Ascending aorta (tissue), 2 donors: ENCODE measurements at places on chromosomes 1 and 21.

- DNase-seq = no peak
These were observed 254.0 kb upstream of the RUNX1 start for GRCh38 chr21:35303085-35303484.

- DNase-seq = peak; percentile 71
These were observed 96.7 kb upstream of the TRABD2B start for GRCh38 chr1:48093696-48094528.

DNA sequence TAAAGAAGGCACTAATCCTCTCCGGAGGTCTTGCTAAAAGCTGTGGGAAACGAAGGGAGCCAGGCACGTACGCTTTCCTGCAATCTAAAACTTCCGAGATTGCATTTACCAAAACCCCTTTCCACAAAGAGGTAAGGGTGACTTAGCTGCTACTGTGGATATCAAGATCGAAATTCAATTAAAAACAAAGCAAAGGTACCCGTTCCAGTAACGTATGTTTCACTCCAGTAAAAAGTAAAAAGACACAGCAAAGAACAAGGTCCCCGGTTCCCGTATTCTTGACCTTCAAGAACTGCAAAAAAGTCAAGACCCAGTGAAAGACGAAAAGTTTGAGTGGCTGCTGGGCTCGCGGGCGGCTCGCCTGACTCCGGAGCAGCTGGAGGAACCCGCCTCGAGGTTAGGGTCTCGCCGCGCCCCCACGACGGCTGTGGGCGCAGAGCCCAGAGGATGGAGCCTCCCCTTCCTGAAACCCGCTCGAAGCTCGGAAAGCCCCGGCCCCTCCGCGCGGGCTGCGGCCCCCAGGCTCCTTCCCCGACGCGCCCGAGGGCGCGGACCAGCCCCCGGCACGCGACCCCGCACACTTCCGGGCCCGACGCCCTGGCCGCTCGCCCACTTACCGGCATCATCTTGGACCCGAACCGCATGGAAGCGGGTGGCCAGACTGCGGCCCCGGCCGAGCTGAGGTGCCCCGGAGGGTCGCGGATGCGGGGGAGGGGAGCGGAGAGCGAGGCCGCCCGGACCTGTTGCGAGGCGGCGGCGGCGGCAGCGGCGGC is 524 bp downstream of the TP53BP2 start:
- DNase-seq = peak; percentile 84

GRCh38 chr1:28037946-28038345 is 50.5 kb downstream of the EYA3 start:
- DNase-seq = no peak

DNA sequence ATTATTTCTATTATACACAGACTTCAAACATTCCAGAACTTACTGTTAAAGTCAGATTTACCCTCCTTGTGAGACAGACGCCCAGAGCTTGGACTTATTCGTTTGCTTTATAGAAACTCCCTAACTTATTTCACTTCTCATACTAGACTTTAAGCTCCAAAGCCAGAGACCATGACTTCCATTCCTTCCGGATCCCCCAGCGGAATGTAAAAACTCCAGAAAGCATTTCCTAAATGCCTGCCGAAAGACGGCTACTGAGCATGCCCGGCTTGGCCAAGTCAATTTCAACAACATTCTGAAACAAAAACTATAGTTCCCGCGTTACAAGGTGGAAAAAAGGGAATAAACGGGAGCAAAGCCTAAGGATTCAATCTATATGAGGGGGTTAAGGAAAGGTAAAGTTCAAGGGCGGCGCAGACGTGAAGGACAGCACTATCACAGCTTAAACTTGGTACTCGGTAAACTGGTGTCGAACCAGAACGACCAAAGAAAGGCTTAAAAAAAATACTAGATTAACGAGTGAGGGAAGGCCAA is 1.1 kb downstream of the USP48 start:
- DNase-seq = no peak

GRCh38 chr1:57307392-57308170 is 116.3 kb downstream of the DAB1 start:
- no peak for DNase-seq

DNA sequence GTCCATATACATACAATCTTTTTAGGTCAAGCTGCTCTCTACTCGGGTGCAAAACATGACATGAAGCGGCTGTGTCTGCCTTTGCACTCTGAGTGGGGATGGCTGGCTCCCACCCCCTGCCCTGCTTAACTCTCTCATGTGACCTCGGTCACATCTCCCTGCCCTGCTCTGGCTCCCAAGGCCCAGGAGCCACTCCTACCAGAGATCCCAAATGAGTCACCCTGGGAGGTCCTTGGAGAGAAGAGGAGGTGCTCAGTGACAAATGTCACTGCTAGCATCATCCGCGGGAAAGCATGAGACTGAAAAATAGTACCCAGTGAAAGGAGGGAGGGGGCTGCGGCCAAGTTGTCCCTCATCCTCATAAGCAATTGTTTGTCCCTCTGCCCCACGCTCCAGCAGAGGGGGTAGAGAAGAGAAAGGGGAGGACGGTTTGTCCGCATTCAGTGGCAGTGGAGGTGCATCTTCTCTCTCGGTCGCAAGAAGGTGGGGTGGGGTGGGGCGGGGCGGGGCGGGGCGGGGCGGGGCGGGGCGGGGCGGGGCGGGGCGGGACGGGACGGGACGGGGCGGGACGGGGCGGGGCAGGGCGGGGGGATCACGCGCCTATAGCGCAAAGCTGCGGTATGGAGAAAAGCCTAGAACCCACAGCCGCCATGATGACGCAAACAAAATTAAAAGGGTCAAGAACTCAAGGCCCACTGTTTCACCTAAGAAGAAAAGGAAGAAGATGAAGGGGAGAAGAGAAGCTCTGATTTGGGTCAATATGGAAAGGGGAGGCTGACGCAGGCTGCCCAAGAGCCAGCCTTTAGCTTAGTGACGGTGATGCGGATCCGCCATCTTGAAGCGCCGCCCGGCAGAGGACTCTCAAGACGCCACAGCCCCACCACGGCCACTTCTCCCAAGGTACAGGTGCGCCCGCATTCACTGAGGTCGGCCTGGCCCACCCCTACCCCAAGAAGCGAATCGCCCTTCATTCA is 66.2 kb downstream of the CD46 start:
- DNase-seq = no peak

- DNase-seq = peak; percentile 28
These were observed 462.7 kb downstream of the CAMTA1 start for GRCh38 chr1:7247791-7248548.

GRCh38 chr1:94031591-94031990 is 89.4 kb downstream of the ABCA4 start:
- no peak for DNase-seq

DNA sequence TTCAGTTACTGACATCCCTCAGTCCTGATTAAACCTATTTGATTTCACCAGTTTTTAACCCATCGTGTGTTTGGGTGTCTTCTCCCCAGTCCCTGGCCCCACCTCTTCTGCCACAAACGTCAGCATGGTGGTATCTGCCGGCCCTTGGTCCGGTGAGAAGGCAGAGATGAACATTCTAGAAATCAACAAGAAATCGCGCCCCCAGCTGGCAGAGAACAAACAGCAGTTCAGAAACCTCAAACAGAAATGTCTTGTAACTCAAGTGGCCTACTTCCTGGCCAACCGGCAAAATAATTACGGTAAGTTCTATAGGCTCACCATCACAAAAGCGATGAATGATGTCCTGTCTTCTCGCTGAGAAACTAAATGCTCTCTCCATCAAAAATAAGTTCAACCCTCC is 28.7 kb downstream of the NBPF3 start:
- no peak for DNase-seq

DNA sequence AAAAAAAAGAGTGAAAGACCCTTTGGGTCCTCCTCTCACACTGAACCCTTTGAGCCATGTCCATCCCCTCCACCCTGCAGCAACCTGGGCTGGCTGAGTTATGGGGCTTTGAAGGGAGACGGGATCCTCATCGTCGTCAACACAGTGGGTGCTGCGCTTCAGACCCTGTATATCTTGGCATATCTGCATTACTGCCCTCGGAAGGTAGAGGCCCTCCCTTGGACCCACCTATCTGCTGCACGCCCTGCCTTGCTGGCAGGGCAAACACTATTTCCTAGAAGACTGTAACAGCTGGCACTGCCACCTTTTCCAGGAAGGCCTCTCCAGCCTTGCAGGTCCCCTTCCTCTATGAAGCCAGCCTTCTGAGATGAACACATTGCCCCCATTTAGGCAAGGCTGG is 1.1 kb downstream of the SLC50A1 start:
- no peak for DNase-seq

- DNase-seq = no peak
These were observed 18.9 kb downstream of the SNAP47 start for GRCh38 chr1:227753999-227754711.

DNA sequence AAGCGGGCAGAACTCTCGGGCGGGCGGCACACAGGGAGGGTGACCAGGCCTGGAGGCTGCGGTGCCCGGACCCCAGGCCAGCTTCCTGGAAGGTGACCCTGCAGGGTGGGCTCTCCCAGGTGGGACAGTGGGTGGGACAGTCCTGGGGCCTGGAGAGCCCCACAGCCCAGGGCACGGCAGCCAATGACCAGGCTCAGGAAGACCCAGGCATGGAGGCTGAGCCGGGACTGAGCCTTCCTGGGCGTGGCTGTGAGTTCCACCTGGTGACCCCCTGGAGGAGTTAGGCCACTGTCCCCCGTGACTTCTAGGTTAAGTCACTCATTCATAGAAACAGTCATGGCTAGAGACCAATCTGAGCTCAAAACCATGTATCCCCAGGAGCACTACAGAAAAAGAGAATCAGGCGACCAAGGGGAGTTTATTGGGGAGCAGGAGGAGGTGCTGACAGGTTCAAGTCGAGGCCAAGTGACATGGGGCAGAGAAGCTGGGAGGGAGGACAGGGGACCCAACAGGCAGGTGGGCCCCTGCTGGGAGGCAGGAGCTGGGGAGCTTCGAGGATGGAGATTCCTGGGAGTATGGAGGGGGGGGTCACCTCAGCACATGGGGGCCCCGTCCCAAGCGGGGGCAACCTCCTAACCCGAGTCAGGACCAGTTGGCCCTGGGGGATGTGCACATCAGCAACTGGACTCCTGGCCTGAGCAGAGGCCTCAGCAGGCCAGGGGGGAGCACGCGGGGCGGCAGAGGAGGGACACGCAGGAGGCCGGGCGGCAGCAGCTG is 1.2 kb downstream of the KRTAP10-5 start:
- no peak for DNase-seq

GRCh38 chr1:79388694-79389361 is 382.3 kb upstream of the ADGRL4 start:
- DNase-seq = no peak

DNA sequence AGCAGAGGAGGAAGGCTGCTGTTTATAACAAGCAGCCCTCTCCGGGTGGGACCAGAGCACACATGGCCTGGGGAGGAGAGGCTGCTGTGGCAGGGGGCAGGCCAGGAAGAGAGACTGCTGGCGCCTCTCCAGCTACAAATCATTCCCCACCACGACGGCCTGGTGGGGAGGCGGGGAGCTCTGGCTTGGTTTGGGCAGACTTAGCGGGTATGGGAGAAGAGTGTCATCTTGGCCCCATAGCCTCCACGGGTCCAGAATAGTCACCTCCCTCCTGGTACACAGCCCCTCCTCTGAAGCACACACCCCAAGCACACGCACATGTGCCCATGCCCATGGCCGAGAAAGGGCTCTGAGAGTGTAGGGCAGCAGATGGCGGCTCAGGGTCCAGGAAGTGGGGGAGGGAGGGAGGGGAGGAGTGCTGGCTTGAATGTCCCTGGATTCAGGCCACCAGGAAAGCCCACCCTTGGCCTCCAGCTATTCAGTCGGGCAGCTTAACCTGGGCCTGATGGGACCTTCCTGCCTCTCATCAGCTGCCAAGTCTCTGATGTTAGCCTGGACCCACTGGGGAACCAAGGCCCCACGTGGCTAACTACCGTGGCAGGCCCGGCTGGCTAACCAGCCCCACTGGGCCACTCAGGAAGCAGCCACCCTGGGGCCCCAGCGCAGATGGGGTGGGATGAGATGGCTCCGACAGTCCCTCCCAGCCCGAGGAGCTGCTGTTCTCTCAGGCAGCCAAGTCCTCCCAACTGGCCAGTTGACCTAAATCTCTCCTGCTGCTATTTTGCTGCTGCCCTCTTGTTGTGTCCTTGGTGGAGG is 10.9 kb downstream of the LRP8 start:
- DNase-seq = no peak

GRCh38 chr1:104765085-104765484 is 1015.4 kb downstream of the AMY1C start:
- DNase-seq = no peak

DNA sequence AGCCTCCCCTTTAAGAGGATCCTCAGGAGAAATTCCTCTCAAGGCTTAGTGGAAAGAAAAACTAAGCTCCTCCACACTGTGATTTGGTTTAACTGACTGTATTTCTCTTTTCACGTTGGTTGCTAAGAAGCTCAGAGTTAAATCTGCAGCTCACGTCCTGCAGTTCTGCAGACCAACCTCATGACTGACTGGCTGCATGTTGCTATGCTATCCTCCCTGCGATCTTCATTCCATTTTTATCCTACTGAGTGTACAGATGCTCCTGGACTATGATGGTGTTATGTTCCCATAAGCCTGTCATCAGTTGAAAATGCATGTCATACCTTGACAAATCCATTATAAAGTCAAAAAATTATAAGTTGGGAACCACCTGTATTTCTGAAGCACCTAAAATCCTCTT is 34.6 kb downstream of the FAM163A start:
- no peak for DNase-seq

- DNase-seq = no peak
These were observed 70.0 kb upstream of the SELENON start for GRCh38 chr1:25729790-25730644.

DNA sequence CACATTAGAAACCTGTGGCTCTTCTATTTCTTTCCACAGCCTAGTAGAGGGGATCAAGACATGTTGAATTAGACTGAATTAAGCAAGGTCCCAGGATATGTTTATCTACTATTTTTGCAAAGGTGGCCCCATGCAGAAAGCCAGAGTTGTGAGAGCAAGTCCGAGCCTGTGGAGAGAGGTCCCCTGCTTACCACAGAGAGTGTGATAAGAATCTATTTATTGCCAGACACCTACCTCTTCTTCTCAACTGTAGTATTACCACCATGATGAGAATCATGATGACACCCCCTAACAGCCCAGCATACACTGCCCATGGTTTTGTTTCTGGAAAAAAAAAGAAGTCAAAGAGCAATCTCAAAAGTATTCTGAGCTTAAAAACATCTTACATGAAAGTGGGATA is 23.0 kb downstream of the SLAMF1 start:
- no peak for DNase-seq

DNA sequence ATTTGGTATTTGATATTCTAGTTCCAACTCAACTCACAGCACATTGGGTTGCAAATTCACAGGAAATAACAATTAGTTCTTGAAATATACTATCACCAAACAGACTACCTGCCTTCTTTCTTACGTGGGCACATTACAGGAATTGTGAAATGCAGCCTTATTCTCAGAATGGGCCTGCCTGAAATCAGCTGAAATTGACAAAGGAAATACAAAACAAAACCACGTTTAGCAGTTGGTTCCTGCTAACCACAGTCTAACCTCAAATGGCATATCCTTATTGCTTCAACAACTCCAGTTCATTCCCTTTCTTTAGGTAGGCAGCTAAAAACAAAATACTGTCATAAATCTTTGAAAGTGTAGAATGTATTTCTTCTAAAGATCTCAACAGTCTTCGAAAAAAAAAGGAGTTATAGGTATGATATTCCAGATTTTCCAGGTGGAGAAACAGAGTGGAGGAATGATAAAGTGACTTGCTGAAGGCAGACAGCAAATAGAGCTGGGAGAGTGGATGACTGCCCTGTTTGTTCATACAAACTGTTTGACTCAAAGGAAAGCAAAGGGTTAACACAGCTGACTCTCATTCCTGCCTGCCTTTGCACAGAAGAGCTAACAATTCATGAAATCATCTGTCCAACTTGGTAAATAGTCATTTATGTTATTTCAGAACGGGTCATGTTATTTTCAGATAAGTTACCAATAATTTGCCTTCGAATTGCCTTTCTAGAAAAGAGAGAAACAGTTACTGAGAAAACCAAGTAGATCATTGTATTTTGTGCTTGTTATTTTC is 1.6 kb upstream of the GREM2 start:
- no peak for DNase-seq
